ENCODE measurements at places on chromosomes 1 and 21.

DNA sequence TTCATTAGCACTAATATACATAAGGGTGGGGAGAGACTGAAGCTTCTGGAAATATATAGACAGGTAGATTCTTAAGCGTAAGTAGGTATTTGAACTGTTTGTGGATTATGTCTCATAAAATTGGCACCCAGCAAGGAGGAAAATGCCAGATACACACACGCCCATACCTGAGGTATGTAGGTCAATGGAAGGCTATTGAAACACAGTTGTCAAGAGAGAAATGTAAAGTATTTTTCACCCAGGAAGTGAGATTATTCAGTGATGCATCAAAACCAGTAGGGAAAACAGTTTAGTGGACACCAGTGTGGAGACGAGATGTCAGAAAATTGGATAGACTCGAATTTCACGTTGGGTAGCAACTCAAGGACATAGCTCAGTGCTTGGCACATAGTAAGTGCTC is 4.7 kb upstream of the RSPH1 start:
- DNase-seq = no peak

GRCh38 chr1:80375109-80375508 is 1368.6 kb upstream of the ADGRL4 start:
- DNase-seq = no peak

GRCh38 chr1:57163325-57163724 is 197.5 kb upstream of the C8B start:
- no peak for DNase-seq

GRCh38 chr21:42721341-42721824 is 68.0 kb downstream of the PDE9A start:
- DNase-seq = no peak

DNA sequence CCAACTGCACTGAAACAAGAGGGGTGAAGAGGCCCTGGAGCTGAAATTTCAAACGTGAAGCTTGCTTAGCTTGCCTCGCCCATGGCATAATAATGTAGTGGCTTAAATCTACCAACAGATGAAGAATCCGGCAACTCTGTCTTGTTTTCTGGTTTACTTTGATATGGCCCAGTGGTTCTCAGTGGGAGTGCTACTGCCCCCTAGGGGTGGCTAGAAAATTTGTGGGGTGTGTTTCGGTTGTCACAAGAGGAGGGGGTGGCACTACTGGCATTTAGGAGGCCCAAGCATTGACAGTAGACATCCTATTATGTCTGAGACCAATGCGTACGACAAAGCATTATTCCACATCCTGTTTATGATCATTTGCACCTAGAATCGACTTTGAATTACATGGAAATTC is 51.9 kb upstream of the C8B start:
- DNase-seq = no peak

DNA sequence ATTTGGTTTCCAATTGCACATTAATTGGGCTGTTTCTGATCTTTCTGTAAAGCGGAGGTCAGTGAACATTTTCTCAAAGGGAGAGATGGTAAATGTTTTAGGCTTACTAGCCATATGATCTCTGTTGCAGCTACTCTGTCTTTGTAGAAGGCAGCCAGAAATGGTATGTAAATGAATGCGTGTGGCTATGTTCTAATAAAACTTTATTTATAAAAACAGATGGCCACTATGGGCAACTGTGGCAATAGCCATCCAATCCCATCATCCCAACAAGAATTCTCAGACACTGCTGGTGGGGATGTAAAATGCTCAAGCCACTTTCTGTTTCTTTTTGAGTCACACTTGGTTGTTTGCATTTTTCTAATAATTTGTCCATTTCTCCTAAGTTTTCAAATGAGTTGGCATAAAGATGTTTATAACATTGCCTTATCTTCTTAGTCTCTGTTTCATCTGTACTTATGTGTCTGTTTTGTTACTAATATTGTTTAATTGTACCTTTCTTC is 448.8 kb upstream of the VAMP3 start:
- DNase-seq = no peak

DNA sequence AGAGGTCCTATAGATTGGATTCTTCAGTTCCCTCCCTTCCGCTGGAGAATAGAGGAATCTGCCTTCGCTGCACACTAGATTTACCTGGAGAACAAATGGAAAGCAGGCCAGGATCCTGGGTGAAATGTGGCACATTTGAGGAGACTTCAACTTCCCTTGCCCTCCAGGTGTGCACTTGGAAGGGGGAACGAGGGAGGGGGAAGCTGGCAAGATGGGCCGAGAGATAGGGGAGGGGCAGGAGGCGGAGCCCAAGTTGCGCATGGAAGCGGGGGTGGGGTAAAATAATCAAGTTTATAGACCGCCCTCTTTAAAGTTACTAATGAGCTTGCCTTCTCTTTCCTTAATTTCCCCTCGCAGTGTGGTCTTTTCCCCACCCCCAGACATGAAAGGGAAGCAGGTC is 155.7 kb upstream of the CAMK1G start:
- no peak for DNase-seq

DNA sequence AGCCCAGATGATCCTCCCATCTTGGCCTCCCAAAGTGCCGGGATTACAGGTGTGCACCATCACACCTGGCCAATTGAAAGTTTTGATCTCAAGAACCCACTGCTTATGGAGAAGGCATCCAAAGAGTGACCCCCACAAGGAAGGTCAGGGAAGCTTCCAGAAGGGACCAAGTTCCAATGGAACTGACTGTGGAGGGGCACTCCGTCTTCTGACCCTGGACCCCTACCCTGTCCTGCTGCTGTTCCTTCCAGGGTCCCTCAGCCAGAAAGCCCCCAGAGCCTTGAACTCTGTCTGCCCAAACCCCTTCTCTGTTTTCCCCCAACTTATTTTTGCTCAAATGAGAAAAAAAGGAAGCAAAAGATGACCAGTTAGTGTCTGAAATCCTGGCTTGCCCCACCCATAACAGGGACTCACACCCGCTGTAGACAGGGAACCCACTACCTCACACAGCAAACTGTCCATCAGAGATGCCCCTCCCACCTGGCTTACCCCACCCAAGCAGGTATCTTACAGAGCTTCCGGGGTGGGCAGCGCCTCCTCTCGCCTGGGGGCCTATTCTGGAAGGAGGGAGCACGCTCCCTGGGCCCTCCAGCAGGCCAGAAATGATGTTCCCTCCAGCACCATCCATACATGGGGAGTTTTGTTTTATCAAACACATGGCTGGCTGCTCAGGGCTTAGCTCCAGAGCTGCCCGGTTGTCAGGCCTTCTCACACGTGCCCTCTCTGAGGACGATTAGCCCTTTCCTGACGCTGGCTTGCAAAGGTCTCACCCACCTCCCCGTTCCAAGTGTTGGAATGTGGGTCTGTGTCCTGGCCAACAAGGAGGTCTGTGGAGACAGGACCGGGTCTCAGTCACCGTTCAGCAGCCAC is 3.1 kb upstream of the WNT3A start:
- no peak for DNase-seq

DNA sequence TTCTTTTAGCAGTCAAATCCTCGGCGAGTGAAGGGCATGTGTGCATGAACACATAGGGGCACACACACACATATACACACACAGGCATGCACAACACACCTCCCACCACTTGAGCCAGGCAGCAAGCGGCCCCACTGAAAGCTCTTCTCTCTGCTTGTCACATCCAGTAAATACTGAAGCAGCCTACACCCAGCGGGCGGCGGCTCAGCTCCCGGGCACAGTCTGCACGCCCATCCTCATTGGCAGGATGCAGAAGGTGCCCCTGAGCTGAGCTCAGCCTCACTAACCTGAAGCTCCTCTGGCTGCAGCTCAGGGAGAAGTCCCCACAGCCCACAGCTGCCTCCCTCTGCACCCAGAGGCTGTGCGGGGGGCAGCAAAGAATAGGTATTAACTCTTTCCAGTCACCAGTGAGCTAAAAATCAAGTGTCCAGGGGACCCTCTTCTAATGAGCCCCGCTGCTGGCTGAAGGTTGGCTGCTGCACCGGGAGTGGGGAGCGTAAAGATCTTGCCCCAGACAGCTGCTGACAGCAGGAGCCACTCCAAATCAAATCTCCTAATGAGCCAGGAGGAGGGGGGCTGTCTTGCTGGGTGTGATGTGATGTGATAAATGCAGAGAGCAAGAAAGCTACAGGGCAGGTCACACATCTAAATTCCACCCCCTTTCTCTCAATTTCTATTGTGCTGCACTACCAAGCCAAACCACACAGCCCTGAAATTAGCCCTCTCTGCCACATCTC is 12.5 kb downstream of the RGS8 start:
- DNase-seq = no peak

GRCh38 chr1:209875515-209875914 is 47.7 kb downstream of the UTP25 start:
- no peak for DNase-seq

DNA sequence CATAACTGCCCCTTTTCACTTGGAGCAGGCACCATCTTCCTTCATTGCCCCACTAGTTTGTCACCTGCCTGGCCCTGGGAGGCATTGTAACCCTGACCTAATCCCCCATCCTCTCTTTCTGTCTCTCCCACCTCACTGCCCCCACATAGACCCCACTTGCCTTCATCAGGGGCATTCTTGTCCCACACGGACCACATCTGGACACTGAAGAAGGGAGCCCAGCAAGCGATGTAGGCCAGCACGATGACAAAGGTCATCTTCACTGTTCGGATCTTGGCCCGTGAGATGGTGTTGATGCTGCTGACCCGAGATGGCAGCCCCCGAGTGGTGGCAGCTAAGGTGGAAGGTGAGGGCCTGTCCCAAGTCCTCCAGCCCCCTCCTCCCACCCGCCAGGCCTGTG is 1.4 kb downstream of the AVPR1B start:
- no peak for DNase-seq

DNA sequence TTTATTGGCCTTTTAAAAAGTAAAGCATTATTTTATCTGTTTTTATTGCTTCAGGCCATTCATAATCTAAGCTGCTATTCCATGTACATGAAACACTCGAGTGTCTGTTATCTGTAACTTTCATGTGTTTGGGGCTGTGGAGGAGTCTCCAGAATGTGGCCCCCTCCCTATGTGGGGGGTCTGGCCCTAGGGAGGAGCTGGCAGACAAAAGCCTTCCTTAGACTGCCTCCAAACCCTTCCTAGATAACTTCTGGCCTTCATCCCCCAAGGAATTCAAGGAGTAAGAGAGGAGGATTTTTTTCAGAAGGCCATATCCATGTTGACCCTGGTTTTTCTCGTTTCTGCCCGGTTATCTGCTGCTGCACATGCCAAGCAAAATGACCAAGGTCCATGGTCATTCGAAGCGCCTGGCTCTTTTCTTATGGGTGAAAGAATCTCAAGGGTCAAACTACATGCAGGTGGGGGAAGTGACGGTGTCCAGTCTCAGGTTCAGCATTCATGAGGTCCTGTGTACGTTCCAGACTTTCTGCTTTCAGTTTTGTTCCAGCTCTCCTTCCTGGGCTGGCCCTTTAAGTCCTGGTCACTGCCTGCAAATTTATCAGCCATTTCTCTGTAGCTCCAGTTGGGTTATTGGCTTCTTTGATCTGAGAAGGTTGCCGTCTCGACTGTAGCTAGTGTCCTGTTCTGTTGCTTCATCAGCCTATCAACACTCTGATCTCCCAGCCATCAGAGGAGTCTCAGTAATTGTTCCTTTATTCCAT is 8.3 kb downstream of the TENT5C start:
- DNase-seq = no peak

- DNase-seq = no peak
These were observed 776.5 kb downstream of the KCNT2 start for GRCh38 chr1:195831789-195832188.

DNA sequence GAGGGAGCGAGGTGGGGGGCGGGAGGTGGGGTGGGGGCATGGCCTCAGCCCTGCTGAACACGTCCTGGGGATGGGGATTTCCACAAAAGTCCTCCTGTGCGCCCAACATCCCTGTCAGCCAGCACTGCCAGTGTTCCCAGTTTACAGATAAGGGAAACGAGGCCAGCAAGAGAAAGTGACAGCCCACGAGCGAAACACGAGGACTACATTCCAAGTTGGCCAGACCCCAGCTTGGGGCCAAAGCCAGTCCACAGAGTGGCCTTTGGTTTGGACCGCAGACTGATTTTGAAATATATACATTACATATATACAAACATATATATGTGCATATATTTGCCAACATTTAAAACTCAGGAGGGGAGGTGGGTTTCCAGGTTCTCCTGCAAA is 5.0 kb downstream of the FBXO2 start:
- no peak for DNase-seq

GRCh38 chr21:34911360-34911759 is 137.7 kb downstream of the RUNX1 start:
- DNase-seq = no peak

GRCh38 chr1:78668427-78668826 is 18.8 kb downstream of the IFI44 start:
- no peak for DNase-seq

GRCh38 chr1:59332983-59333382 is 36.1 kb downstream of the FGGY start:
- no peak for DNase-seq

- no peak for DNase-seq
These were observed 33.3 kb upstream of the ERG start for GRCh38 chr21:38531591-38531990.

DNA sequence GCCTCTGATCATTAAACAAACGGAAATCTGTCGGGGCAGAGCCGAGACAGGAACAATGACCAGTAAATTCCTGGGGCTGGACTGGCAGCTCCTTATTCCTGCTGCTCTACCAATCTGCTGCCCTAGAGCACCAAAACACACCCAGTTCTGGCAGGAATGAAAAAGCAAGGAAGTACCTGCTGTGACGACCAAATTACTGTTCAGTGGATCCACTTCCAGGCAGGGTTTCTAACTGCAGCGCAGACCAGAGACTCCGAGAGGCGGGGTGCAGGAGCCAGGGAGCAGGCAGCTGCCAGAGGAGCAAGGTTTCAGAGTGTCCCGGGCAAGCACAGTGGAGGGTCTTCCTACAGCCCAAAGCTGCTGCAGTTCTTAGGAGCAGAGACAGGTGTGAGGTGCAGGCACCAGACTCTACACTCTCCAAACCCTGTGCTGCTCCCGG is 32.4 kb downstream of the KANK4 start:
- DNase-seq = no peak

- DNase-seq = no peak
These were observed 40.9 kb downstream of the ALG6 start for GRCh38 chr1:63408331-63408730.

GRCh38 chr1:198848649-198849048 is 209.8 kb downstream of the PTPRC start:
- DNase-seq = no peak

GRCh38 chr1:1061682-1062345 is 12.3 kb downstream of the RNF223 start:
- no peak for DNase-seq

DNA sequence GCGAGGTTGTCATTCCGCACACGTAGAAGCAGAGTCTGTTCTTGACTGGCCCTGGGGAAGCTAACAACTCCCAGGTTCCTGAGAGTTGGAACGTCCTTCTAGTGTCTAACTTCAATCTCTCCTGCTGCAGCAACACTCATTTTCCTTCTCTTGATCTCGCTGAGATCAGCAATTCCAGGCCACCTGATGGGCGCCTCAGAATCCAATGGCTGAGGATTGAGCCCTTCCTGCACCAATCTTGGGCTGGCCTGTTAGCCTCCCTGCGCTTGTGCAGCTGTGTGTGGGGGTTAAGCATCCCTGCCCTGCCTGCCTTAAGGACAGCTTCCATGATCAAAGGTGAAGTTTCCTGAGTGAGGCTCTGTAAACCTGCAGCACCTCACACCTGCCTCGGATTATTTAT is 87.9 kb downstream of the SYT2 start:
- DNase-seq = no peak

GRCh38 chr1:66563094-66563800 is 29.3 kb downstream of the SGIP1 start:
- DNase-seq = no peak

All from activated CD8-positive, alpha-beta memory T cell treated with anti-CD3 and anti-CD28 coated beads for 1 hour (primary cell).